GM18507 (cell line): ENCODE measurements at places on chromosomes 12 and 14.

- no peak for DNase-seq
Measured at GRCh38 chr12:24945039-24945438, 3.9 kb downstream of the BCAT1 start.

- no peak for DNase-seq
Measured at GRCh38 chr12:79706156-79706555, 15.4 kb upstream of the PAWR start.

- no peak for DNase-seq
Measured at GRCh38 chr12:25755136-25755970, 202.3 kb upstream of the LMNTD1 start.

GRCh38 chr14:55297611-55298499 is 26.6 kb downstream of the FBXO34 start:
- no peak for DNase-seq

GRCh38 chr12:9256758-9257405 is 48.7 kb upstream of the PZP start:
- DNase-seq, result no peak

GRCh38 chr12:93127582-93128331 is 198.7 kb upstream of the EEA1 start:
- DNase-seq, result no peak

- DNase-seq, result no peak
Measured at GRCh38 chr12:116990971-116991966, 80.5 kb downstream of the FBXW8 start.

DNA sequence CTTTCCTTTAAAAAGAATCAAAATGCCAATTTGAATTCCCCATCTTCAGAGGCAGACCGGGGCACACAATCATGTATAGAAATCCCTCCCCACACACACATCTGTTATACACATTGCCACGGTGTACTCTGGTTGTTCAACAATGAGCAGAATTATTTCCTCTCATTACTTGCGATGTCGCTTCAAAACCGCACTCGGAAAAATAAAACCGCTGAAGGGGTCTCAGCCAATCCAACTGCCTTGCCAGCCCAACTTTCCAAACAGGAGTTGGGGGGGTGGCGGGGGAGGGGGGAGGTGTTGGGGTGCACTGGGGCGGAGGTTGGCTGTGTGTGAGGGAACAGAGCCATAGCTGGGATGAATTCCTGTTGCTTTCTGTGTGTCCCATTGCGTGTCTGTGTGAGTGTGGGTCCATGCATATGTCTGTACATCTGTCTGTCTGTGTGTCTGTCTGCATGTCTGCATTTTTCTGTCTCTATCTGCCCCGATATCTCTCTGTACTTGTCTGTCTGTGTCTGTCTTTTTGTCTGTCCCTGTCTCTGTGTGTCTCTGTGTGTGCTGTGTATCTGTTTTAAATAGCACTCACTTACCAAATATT is 163.6 kb upstream of the TBX3 start:
- no peak for DNase-seq

DNA sequence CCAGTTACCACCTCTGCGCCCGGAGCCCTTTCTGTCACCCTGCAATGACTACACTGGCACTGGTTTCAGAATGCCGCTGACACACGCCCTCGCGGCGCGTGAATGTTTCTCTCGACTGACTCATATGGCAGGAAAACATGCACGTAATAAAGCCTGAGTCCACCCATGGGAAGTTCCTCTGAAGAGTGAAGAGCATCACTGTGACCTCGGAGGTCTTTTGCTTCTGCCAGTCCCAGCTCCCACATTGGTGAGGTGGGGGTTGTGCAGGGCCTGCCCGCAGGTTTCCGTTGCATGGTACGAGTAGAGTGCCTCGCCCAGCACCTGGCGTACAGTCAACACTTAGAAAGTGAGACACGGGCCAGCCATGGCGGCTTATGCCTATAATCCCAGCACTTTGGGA is 11.1 kb upstream of the SLC6A12 start:
- DNase-seq, result no peak

- no peak for DNase-seq
Measured at GRCh38 chr14:51972566-51972965, 16.8 kb upstream of the RTRAF start.

- DNase-seq, result no peak
Measured at GRCh38 chr12:47164724-47165439, 85.1 kb upstream of the AMIGO2 start.

- DNase-seq, result peak; percentile 75
Measured at GRCh38 chr14:105448706-105449111, 25.9 kb upstream of the CRIP2 start.

- DNase-seq, result no peak
Measured at GRCh38 chr12:121505513-121505912, 75.3 kb downstream of the KDM2B start.

DNA sequence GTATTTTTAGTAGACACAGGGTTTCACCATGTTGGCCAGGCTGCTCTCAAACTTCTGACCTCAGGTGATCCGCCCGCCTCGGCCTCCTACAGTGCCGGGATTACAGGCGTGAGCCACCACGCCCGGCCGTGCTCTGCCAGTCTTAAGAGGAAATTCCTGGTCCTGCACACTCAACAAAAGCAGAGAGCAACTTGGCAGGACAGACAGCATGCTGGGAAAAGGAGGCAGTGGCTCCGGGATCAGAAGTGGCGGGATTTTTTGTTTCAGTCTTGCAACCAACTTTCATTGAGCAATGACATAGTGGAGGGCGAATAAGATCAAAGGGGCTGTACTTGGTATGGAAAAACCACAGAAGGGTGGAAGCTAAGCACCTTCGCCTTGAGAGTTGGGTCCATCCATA is 2.1 kb downstream of the CKAP4 start:
- no peak for DNase-seq

DNA sequence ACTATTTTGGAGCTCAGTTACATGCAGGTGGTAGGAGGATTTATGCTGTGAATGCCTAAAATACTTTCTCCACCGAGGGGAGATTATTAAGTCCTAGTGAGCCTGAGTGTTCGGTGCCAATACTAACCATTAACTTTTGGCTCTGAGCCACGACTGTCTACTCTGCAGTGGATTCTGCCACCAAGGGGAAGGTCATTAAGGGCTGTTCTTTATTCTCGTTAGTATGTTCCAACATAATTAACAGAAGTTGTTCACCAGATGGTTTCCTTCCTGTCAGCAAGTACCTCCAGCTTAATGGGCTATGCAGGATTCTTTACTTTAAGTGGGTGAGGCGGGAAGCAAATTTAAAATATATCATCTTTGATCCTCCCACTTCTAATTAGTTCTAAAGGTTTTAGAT is 326.3 kb downstream of the BMP4 start:
- DNase-seq, result no peak
